A549 treated with AZD2906 at 1 μM for 4 hours (cell line): ENCODE measurements at places on chromosomes 16 and 17. TPM values are rescaled to one million over a fixed set of nuclear protein-coding genes. Genes with fewer than 3 reads are reported as not detected.

The GGNBP2 gene
- 60.3 to 70.8 TPM (median 62.0 TPM) in 5 replicates for total RNA-seq

The NLRP1 gene
- total RNA-seq: 2.5 to 3.4 TPM (median 2.7 TPM) in 5 replicates

The LLGL2 gene
- total RNA-seq: 19.3 to 34.5 TPM (median 33.6 TPM) in 5 replicates

The CETP gene
- not detected in 5 replicates for total RNA-seq
